ENCODE measurements at places on chromosomes 5 and 9.

GRCh38 chr9:129735546-129735945 lies 17.3 kb downstream of the PTGES start:
- no peaks in the 10 kb centered on the region for H3K36me3 ChIP-seq
- DNase-seq, result no peak
- H3K4me1 ChIP-seq, result peaks cover 6% of the 10 kb centered on the region
- no peak overlapping the region for H3K4me3 ChIP-seq

DNA sequence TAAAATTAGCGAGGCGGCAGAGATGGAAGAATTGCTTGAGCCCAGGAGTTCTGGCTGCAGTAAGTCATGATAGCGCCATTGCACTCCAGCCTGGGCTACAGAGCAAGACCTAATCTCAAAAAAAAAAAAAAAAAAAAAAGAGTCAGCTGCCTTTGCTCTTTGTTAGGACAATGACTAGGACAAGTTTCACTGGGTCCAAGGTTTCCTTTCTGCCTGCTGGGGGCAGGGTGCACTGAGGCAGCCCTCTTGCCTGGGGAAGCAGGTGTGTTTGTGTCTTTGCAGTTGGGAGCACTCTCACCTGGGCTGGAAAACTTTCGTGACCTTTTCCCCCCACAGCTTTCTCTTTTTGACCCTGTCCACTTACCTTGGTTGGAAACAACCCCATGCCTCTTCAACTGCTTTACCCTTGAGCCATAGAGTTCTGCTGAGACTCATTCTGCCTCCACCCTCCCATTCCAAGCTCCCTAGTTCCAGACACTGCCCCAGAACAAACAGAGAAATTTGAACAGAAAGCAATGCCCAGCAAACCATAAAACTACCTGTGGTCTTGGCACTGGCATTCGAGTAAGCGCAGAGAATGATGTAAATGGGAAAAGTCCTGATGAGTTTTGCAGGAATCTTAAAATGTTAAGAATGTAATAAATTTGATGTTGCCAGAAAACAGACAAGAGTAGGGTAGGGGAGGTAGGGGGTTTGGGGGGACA lies 17.0 kb upstream of the MYO10 start:
- H3K4me1 ChIP-seq, result peaks cover 10% of the 10 kb centered on the region
- no peak overlapping the region for H3K4me3 ChIP-seq
- no peaks in the 10 kb centered on the region for H3K36me3 ChIP-seq

DNA sequence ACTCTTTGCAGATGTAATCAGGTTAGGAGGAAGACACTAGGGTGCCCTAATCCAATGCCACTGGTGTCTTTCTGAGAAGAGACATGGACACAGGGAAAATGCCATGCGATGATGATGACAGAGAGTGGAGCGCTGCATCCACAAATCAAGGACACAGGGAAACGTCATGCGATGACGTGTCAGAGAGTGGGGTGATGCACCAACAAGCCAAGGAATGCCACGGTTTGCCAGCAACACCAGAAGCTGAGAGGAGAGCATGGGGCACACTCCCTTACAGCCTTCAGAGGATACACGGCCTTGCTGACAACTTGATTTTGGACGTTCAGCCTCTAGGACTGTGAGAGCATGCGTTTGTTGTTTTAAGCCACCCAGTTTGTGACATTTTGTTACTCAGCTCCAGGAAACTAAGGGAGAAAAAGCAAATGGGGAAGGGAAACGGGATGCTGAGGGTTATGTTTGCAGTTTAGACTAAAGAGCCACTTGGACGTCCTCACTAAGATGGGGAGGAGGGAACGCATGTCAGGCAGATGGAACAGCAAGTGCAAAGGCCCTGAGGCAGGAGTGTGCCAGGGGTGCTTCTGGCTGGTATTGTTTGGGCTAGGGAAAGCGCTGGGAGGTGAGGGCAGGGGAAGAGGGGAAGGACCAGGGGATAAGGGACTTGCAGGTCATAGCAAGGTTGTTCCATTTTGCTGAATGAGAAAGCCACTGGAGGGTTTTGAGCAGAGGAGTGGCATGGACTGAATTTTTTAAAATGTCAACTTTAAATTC lies 2.5 kb upstream of the TENT4A start:
- peaks cover 16% of the 10 kb centered on the region for H3K36me3 ChIP-seq
- H3K27me3 ChIP-seq, result no peaks in the 10 kb centered on the region
- no peak for DNase-seq
- no peak overlapping the region for H3K4me3 ChIP-seq
- no peak overlapping the region for H3K27ac ChIP-seq
- peaks cover 29% of the 10 kb centered on the region for H3K4me1 ChIP-seq

DNA sequence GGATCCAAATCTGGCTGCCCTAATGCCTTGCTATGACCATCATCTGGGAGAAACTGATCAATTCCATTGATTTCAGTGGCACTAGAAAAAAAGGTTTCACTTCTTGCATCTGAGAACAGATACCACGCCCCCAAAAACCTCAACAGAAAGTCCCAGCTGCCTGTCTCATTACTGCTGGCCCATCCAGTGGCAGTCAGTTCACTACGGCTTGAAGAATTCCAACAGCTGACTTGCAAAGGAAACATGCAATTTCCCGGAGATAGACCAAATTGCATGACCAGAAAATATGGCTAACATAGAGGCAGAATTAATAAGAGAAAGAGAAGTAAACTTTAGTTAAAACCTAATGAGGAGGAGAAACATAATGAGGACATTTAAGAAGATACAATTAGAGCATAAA lies 48.6 kb downstream of the UGCG start:
- H3K27ac ChIP-seq, result no peak overlapping the region
- no peak overlapping the region for H3K4me3 ChIP-seq

DNA sequence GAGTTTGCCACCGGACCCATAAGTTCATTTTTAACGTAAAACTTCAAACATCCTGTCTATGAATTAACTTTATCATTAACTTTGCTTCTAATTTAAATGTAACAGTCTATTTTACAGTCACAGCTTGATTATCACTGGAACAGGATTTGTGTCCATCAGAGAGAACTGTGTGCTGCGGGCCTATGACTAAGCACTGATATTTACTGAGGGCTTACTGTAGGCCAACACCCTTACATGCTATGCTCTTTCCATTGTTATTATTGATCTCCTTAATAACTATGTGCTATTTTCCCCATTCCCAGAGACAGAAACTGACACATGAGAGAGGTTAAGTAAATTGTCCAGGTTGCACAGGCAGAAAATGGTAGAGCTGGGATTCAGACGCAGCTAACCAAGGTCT lies 24.0 kb upstream of the GPR151 start:
- H3K4me3 ChIP-seq, result no peak overlapping the region
- no peaks in the 10 kb centered on the region for H3K27me3 ChIP-seq
- no peaks in the 10 kb centered on the region for H3K36me3 ChIP-seq

GRCh38 chr9:85283421-85283820 lies 458.3 kb downstream of the AGTPBP1 start:
- H3K36me3 ChIP-seq, result no peaks in the 10 kb centered on the region
- no peak overlapping the region for H3K4me3 ChIP-seq
- no peak overlapping the region for H3K27ac ChIP-seq
- H3K27me3 ChIP-seq, result no peaks in the 10 kb centered on the region
- DNase-seq, result no peak
- no peaks in the 10 kb centered on the region for H3K4me1 ChIP-seq

- no peaks in the 10 kb centered on the region for H3K36me3 ChIP-seq
- no peaks in the 10 kb centered on the region for H3K27me3 ChIP-seq
- no peaks in the 10 kb centered on the region for H3K4me1 ChIP-seq
- no peak overlapping the region for H3K27ac ChIP-seq
These were observed 130.9 kb upstream of the NUDT12 start for GRCh38 chr5:103693517-103693916.

DNA sequence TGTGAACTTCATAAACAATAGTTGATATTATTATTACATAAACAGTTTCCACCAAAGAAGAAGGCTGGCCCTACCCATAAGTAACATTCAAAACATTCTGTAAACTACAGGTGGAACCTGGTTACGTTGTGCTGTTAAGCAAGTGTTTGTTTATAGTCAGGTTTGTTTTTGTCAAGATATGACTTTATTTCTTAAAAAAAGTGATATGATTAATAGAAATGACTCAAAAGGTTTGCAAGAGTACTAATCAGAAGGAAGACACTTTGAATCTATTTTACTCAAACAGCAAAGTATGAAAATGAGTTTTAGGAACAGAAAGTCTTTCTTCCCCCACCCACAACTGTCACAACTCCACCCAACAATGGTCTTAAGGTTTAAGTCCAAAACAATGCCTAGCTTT lies 220.8 kb downstream of the PLK2 start:
- H3K27me3 ChIP-seq, result no peaks in the 10 kb centered on the region
- DNase-seq, result no peak
- no peaks in the 10 kb centered on the region for H3K36me3 ChIP-seq
- H3K4me1 ChIP-seq, result peaks cover 22% of the 10 kb centered on the region

DNA sequence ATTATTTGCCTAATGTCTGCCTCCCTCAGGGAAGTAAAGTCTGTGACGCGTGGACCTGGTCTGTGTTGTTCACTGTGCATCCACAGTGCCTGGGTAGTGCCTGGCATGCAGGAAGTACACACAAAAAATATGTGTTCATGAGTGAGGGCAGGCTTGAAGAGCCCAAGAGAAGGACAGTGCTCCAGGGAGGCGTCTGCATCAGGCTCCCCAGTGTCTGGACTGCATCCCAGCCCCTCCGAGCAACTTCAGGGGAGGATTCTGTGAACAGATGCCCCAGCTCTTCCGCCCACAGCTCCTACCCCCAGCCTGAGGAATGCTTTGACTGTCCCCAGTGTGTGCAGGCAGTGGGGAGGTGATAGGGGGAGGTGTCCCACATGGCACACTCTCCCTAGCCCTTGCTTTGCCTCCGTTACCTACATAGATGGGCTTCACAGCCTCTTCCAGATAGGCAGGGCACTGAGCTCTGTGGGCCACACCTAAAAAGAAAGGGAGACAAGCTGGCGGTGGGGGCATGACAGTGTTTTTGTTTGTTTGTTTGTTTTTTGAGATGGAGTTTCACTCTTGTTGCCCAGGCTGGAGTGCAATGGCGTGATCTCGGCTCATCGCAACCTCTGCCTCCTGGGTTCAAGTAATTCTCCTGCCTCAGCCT lies 25.4 kb downstream of the IRF1 start:
- H3K36me3 ChIP-seq, result no peaks in the 10 kb centered on the region
- H3K4me3 ChIP-seq, result no peak overlapping the region
- H3K4me1 ChIP-seq, result peaks cover 55% of the 10 kb centered on the region

DNA sequence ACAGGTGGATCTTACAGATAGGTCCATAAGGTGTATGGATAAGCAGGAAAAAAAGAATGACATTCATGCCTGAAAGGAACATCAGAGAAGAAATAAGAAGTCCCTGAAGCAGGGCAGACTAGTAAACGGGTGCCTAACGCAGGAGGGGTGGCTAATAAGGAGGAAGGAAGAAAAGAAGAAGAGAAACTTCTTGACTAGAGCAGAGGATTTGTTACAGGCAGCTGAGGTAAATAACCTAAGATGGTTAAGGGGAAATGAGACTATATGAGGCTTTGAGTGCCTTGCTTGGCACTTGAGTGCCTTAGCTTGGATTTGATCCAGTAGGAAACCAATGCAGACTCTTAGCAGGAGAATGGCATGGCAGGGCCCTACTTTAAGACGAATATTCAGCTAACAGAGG lies 313.5 kb upstream of the PDE4D start:
- DNase-seq, result no peak
- H3K36me3 ChIP-seq, result no peaks in the 10 kb centered on the region
- no peak overlapping the region for H3K27ac ChIP-seq
- H3K4me1 ChIP-seq, result no peaks in the 10 kb centered on the region

DNA sequence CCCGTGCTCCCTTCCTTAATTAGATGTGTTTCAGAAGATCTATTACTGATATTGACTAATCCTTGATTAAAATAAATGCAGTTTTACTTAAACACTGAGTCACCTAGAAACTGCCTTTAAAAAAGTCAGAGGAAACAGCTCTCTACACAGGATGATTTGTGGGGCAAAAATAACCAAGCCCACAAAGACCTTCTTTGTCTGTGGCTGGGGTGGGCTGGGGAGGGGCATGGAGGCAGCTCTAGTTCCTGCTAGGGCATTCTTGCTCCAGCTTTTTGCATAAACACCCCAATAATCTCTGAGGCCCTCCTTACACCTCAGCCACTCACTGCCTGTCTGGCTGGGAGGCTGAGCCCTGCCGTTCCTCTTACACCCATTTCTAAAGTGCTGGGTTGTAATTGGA lies 227.6 kb upstream of the DAP start:
- no peaks in the 10 kb centered on the region for H3K4me1 ChIP-seq
- no peaks in the 10 kb centered on the region for H3K27me3 ChIP-seq
- no peaks in the 10 kb centered on the region for H3K36me3 ChIP-seq
- no peak for DNase-seq

DNA sequence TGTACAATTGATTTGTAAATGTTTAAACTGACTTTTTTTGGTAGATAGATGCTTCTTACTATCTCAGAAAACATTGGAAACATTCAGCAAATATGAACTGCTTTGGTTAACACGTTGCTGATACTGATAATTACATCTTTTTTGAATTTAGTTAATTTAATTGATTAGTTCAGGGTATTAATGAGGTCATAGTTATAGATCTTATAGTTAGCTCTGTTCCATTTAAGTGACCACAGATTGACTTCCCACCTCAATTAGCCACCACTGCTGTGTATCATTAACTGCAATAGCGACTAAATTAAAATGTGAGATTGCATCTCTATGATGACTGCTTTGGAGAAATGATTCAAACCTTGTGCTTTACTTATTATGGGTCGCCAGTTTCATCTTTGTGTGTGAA lies 407.1 kb upstream of the EDIL3 start:
- DNase-seq, result no peak
- H3K27me3 ChIP-seq, result no peaks in the 10 kb centered on the region
- no peak overlapping the region for H3K27ac ChIP-seq
- H3K4me1 ChIP-seq, result no peaks in the 10 kb centered on the region
- no peak overlapping the region for H3K4me3 ChIP-seq

DNA sequence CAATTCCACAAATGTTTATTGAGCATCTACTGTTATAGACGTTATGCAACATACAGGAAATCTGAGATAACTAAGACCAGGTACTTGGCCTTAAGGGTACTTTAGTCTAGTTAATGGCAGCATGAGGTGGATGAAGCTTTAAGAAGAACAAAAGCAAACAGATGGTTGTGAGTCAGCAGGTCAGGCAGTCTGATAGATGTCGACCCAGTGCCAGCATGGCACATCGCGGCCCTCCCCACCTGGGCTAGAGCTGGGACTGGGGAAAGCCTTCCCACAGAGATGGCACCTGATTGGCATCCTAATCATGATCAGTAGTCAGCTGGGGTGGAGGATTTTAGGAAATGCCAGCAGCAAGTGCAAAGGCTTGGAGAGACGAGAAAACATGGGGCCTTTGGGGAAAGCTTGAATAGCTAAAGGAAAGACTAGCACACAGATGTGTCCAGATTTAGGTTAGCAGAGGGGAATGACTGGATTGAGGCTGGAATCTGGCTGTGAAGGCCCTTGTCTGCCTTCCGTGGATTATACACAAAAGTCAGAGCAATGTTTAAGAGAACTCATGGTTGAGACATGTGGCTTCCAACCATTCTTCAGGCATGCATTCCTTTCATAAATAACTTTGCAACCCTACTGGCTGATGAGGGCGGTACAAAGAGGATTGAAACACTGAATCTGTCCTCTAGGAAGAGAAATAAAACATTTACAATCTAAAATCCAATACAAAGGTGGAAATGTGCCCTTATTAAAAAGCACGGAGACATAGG lies 395.4 kb upstream of the WWC1 start:
- no peak overlapping the region for H3K27ac ChIP-seq
- no peak for DNase-seq
- no peaks in the 10 kb centered on the region for H3K36me3 ChIP-seq
- no peaks in the 10 kb centered on the region for H3K27me3 ChIP-seq
- peaks cover 10% of the 10 kb centered on the region for H3K4me1 ChIP-seq
